ENCODE measurements at places on chromosomes 16 and 17.

DNA sequence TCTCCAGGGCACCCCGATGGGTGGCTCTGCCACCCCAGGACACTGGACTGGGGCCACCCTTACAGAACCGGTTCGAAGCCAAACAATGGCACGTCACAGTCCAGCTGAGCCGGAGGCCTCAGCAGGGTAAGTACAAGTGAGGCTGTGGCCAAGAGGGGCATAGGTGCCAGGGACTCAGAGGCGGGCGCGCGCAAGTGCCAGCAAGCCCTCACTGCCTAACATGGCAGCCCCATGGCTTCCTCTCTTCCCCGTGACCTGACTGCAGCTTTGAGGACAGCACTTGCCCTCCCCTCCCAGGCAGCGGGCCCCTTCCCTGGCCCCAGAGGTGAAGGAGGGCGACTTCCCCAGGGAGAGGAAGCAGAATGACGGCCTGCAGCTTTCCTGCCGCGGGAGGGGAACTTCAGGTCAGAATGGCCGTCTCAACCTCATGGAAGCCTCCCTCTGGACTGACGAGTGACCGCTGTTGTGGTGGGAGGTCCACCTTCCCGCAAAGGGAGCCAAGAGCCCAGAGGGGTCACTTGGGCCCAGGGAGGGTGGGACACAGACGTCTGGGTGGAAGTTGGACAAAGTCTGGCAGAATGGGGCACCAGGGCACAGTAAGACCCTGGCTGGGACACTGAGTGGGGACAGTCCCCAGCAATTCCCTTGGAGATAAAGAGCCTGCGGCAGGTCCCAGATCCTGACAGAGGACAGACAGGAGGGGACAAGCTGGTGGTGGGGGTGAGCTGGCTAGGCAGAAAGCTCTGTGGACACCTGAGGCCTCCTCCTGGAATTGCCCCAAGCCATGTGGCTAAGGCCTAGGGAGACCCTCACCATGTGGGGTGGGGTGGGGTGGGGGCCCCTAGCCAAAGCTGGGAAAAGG is 52.1 kb upstream of the TOB1 start:
- no peak for DNase-seq

DNA sequence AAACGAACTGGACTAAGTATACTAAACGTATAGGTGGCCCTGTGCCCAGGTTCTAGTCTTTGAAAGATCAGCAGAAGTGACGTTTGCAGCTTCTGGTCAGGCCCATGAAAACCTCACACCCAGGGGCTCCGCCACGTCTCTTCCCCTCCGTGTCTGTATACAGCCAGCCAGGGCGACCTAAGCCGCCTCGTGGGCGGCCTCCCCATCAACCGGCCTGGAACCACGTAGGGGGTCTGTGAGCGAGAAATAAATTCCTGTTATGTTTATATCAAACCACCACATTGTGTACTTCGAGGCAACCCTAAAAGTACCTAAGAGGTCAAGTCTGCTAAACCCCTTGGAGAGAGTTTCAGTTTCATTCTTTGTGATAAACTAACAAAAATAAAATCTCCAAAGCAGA is 6.8 kb downstream of the TK1 start:
- no peak for DNase-seq

- no peak for DNase-seq
Observed at GRCh38 chr17:36923814-36924221, 13.5 kb upstream of the LHX1 start.

GRCh38 chr16:81321039-81321438 is 6.3 kb downstream of the GAN start:
- no peak for DNase-seq

DNA sequence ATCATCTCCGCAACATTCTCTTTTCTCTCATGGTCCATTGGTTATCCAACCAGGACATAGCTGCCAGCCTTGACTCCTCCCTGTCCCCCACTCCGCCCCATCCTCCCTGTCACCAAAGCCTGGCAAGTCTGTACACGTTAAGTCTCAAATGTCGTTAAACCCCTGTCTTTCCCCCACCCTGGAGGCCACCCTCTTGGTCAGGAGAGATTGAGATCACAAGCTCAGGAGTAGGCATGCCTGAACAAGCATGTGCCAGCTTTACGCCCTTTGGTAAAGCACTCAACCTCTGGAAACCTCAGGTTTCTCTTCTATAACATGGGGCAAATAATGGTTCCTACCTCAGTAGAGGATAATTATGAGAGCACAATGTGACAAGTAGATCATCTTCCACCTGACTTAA is 38.1 kb upstream of the CCL1 start:
- DNase-seq, result no peak

DNA sequence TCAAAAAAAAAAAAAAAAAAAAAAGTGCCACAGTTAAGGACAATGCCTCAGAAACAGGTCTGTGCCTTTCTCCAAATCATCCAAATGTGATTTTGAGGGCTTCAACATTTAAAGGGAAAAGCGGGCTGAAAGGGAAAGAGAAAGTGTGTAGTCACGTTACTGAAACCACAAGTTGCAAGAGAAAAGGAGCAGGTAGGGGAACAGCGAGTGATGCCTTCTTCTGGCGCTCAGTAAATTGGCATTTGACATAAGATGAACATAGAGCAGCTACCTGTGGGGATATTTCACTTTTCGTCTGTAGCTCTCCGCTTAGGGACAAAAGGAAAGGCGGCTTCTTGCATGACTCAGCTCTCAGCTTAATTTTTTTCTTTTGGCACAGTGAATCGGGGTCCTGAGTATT is 11.1 kb downstream of the CMTM2 start:
- no peak for DNase-seq

DNA sequence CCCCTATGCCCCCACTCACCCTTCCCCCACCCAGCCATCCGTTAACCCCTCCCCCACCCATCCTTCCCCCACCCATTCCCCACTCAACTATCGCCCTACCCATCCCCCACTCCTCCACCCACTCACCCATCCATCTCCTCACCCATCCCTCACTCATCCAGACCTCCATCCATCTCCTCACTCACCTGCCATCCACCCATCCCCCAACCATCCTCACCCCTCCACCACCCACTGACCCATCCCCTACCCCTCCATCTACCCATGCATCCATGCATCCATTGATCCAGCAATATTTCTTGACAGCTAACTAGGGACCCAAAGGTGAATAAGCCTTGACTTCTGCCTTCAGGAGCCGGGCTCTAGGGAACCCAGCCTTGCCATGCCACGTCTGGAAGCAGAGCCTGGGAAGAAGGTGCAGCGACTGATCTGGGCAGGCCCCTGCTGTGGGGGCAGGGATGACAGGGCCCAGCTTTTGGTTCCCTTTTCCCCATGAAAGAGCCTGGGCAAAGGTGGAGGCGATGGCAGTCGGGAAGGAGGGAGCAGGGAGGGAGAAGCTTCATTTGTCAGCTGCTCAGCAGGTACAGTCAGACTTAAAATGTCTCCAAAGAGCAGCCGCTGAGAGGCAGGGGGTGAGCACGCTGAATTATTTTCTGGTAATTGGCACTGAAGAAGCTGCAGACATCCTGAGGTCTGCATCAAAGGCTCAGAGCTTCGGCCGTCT is 23.1 kb upstream of the DOC2B start:
- no peak for DNase-seq

DNA sequence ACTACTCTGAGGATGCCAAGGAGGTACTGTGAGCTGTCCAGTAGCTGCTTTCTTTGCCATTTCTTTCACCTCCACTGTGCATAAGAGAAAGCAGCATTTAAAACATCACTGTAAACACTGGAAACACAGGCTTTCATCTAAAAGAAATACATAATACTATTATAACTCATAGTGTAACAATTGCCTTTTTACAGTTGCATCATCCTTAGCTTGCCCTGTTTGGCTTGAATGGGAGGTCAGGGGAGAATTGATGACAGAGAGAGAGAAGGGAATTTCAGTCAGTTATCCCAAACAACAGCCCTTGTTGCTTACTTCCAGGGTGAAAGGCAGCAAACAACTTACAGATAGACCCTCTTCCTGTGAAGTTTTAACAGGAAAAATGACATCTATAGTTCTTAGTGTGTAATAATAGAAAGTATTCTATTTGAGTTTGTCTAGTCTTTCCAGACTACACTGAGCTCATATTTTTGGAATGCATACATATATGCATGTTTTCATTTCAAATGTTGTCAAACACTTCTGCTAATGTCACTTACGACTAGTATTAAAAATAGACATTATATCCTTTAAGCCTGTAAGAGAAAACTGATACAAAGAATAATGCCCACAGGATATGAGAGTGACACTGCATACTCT is 71.7 kb upstream of the MTMR4 start:
- no peak for DNase-seq

GRCh38 chr17:2266045-2266864 is 37.3 kb downstream of the SMG6 start:
- no peak for DNase-seq

GRCh38 chr17:67575325-67575724 is 142.4 kb upstream of the NOL11 start:
- DNase-seq, result no peak

DNA sequence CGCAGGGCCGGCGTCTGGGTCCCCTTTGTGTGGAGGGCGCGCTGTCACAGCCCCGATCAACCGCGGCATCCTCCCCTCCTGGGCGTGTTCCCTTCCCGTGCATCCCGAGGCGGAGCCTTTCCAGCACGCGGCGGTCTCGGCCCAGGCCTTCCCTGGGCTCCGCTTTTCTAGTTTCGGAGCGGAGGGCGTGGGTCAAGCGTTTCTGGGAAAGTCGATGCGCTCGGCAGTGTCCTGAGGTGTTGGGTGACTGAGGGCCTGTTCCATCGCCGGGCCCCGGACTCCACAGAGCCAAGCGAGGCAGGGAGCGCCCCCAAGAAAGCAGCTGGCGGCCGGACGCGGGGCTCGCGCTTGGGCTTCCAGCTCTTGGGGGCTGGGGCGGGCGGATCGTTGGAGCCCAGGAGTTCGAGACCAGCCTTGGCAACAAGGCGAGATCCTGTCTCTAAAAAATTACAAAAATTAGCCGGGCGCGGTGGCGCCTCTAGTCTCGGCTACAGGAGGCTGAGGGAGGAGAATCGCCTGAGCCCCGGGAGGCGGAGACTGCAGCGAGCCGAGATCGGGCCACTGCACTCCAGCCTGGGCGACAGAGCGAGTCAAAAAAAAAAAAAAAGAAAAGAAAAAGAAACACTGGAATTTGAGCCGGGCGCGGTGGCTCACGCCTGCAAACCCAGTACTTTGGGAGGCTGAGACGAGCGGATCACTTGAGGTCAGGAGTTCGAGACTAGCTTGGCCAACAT is 806 bp downstream of the IFT140 start:
- no peak for DNase-seq

DNA sequence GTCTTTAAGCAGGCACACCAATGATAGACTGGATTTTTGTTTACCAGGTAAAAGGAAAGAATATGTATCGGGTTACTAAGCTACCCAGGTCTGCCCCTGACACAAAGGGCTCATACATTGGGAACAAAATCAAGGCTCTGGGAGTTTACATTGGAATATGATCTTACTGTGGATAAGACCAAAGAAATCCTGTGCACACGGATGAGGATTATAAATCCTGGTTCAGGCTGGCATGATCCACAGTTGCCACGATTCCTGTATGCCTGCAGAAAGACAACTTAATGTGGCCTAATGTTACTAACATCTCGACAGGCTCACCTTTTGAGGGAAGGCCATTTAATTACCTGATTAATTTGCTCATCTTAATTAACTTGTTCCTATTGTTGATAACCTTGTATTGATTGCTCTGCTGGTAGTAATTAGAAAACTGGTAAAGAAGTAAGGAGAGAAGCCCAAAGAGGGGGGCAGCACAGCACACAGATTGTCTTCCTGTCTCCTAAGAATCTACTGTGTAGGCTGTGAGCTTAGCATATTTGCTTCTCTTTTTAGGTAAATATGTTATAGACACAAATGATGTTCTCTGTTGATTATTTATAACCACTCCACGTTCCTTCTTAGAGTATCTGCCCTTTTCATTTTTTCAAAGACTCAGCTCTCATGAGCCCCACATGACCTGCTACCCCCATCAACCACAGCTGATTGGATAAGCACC is 51.0 kb upstream of the TOX3 start:
- no peak for DNase-seq

- DNase-seq, result no peak
Observed at GRCh38 chr17:77227461-77228240, 86.9 kb downstream of the SEC14L1 start.

- DNase-seq, result no peak
Observed at GRCh38 chr17:57046749-57047148, 38.3 kb upstream of the AKAP1 start.

DNA sequence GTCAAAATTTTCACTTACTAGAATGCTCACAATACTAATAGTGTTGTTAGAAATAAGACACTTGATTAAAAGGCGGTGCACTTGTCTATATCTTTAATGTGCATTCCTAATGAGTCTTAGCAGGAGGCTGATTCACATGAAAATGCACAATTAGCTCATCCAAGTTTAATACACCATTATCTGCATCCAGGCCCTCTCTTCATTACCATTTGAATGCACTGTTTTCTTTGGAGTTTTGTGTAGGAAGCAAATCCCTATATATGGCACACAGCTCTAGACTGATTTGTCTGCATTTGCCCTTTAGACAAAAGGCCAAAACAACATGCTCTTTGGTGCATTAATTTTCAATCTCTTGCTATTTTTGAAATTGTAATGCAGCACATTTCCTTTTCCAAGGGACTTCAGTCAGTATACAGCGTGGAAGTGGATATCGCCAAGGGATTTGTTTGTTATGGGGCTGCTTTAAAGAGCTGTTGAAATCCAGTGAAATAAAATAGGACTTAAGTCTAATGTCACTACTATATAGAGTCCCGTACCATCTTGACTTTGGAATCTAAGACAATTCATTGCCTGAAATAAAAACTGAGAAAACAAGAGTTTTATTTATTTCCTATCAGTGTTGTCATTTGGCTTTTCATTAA is 257.6 kb upstream of the CPHXL start:
- no peak for DNase-seq

GRCh38 chr16:1177750-1178149 is 24.8 kb downstream of the CACNA1H start:
- DNase-seq, result no peak

DNA sequence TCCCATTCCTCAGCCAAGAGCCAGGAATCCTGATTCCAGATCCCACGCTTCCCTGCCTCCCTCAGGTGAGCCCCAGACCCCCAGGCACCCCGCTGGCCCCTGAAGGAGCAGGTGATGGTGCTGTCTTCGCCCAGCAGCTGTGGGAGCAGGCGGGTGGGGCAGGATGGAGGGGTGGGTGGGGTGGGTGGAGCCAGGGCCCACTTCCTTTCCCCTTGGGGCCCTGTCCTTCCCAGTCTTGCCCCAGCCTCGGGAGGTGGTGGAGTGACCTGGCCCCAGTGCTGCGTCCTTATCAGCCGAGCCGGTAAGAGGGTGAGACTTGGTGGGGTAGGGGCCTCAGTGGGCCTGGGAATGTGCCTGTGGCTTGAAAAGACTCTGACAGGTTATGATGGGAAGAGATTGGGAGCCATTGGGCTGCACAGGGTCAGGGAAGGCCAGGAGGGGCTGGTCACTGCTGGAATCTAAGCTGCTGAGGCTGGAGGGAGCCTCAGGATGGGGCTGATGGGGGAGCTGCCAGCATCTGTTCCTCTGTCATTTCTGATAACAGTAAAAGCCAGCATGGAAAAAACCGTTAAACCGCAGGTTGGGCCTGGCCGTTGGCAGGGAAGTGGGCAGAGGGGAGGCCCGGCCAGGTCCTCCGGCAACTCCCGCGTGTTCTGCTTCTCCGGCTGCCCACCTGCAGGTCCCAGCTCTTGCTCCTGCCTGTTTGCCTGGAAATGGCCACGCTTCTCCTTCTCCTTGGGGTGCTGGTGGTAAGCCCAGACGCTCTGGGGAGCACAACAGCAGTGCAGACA is at the start of gene SPN:
Gene SPN (plus strand): TSS at position 232 of the 791 bp plus-strand sequence. CDS start 482 bp downstream, at position 714.
- DNase-seq, result no peak
